ENCODE measurements at places on chromosomes 13 and 19. TPM values are rescaled to one million over a fixed set of nuclear protein-coding genes. Genes with fewer than 3 reads are reported as not detected.

DOHH gene
- 2.9 TPM for total RNA-seq

NECTIN2 gene
- total RNA-seq: 27.4 TPM

- DNase-seq: no peak
These were observed 139.4 kb downstream of the FREM2 start for GRCh38 chr13:38826182-38826813.

DNA sequence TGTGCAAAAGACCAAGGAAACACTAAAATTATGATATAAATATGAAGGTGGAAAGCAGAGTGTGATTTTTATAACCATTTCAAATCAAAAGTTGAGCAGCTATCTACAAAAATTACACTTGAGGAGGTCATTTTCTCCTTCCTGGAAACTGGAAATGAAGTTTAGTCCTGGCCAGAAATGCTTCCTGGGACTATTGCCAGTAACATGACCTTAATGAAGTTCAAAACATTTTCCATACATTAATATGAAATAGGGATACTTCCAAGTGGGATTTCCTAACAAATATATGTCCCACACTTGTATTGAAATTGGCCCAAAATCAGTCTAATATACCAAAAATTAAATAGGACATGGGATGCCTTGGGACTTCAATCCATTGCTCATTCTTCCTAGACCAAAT lies 1556.8 kb upstream of the MIR17HG start:
- DNase-seq: no peak

DNA sequence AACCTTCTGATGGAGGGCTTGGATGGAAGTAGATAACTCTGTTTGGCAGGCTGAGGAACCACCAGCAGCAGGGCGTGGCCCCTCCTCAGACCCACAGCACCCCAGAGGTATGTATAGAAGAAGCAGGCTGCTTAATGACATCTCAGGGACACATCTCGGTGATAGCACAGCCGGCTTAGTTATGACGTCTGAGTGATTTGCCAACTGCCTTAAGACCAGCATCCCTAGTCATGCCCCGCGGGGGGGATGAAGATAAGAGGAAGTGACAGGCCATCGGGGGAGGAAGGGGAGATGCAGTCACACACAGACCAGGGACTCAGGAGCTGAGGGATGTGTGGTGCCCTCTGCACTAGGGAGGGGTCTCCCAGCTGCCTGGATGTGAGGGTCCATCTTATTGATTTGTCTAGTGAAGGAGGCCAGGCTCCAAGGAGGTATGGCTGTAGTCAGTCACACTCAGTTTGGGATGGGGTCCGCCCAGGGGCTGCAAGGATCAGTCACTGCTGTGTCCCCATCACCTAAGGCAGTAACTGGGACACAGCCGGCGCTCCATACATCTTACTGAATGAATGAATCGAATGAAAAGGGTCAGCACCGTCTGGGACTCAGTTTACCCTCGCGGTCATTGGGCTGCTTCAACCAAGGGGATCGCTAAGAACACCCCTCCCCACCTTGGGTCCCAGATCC lies 19.2 kb upstream of the ERCC1 start:
- no peak for DNase-seq

Data from urinary bladder (tissue), 4 donors.